Pulmonary artery endothelial cell (primary cell): ENCODE measurements at places on chromosomes 16 and 17.
A peak's percentile ranks its signal among the peaks of the same experiment; 100 is the strongest.

DNA sequence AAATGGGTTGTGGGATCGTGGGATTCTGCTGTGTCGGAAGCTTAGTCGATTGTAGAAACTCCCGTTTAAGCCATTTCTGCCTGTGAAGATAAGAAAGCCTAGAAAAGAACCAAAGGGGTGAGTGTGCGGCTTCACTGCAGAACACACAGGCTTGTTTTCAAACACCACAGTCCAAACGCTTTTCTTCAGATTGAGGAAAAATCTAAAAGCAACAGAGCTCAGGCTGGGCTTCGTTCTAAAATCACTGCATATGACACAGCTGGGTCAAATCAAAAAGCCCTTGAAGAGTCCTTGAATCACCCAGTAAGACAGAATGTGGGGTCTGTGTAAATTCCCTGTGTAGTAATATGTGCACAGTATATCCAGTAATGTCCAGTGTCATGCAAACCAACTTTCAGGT, 25.7 kb downstream of the NUBP1 start:
- no peak for DNase-seq

GRCh38 chr16:56425439-56425832, at the start of gene AMFR:
AMFR (minus strand) TSS chr16:56425545; CDS start chr16:56425327, 218 bp downstream.
- DNase-seq: peak; percentile 41

GRCh38 chr17:55750750-55751657, at the start of gene PCTP:
PCTP (plus strand) TSS chr17:55751051; CDS start chr17:55751104, 53 bp downstream.
- peak; percentile 47 for DNase-seq

- no peak for DNase-seq
These were observed 13.8 kb upstream of the SLC5A10 start for GRCh38 chr17:18937981-18938691.

- DNase-seq: no peak
These were observed 11.8 kb downstream of the SREBF1 start for GRCh38 chr17:17824783-17825614.

DNA sequence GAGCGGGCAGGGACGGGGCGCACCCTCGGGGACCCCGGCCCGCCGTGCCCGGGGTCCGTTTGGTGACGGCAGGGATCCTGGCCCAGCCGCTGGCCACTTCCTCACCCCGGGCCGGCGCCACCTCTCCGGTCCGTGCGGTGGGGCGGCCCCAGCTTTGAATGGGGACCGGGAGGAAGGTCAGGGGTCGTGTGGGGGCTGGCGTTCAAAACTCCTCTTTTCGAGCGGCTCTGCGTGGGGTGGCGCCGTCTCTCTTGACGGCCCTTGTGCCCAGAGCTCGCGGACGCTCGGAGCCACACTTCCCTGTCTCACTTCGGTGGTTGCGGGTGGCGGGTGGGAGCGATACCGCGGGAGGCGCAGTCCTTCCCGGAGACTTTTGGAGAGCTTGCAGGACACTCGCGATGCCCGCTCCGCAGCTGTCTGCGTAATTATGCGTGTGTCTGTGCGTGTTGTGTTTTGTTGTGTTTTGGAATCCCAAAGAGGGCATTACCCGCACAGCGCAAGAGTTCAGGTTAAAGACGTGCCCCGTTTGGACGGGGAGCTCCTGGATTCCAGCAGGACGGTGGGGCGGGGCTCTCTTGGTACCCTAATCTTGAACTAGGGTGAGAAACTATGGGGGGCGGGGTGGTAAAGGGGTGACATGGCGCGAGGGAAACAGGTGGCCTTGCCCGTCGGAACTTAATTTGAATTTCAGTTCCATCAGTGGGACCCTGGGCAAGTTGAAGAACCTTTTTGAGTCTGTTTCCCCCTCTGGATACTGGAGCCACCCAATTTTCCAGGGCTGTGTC, 637 bp downstream of the PLCG2 start:
- DNase-seq: no peak

DNA sequence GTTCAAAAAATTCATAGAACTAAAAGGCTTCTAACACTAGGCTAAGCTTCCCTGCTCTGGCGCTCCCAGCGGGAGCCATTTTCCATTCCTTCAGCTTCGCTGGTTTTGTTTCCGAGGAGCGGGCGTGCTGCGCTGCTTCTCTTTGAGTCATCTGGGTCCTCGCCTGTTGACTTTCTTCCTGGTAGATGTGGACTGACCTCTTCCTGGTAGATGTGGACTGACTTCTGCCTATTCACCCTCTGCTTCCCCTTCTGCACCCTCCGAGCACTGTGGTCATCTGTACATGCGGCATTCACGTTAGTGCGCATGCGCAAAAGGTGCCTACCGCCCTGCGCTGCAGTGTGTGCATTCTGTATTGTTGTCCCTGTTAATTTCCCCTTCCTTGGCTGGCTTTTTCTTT, 40.8 kb upstream of the SEC14L1 start:
- no peak for DNase-seq

DNA sequence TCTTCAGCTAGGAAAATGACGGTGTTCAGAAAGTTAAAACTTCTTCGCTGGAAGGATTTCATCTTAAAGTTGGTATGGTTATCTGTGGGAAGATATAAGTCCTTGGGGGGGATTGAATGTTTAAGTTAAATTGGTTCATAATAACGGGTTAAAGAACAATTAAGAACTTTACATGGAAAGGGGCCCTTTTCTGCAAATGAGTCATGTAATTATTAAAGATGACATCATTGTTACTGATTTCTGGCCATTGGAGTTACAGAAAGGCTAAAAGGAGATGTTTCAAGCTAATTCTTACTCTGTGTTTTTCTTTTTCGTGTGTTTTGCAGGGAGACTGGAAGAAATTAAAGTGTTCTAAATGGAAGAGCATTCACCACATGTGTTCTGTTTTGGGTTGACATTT, 20.6 kb upstream of the ABCA3 start:
- no peak for DNase-seq

DNA sequence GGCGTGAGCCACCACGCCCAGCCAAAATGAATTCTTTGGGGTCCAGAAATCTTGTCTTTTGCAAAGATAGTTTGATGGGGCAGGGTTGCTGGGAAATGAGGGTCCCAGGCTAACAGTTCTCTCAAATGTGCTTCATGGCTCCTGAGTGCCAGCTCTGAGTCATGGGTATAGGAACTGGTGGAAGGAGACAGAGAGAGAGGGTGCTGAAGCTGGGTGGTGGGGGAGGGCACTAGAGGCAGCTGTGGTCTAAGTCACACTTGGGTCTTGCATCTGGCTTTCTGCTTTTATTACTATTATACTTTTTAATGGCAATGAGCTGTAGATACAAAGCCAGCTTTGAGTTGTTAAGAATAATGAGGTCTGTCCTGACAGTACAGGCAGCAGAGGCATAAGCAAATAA, 54.6 kb downstream of the PRKCA start:
- DNase-seq: no peak

GRCh38 chr17:66248285-66248684, 19.1 kb upstream of the APOH start:
- DNase-seq: no peak

GRCh38 chr17:31690151-31690551, 168.9 kb downstream of the COPRS start:
- no peak for DNase-seq

- no peak for DNase-seq
These were observed 98.5 kb downstream of the TNFRSF13B start for GRCh38 chr17:16873174-16874035.

DNA sequence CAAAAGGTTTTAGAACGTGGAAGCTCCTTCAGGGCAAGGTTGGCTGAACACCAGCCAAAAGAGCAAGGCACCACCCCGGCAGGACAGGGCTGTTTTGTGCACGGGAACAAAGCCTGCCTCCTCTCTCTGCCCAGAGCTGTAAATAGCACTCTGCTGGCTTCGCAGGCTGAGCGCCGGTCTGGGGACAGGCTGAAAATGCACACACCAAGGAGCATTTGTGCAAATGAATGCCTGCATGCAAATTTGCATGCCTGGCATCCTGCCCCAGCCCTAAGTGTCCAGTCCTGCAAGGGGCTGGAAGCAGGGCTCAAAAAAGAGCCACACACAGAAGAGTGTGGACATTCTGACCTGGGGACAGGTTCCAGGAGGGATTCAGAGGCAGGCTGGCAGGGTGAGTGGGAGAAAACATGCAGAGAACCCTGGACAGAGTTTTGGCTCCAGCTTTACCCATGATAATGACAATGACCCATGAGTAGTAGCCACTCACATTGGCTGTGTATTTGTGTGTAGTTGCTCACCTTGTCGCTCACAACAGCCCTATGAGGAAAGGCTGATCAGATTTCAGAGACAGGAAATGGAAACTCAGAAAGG, 11.7 kb downstream of the ABAT start:
- DNase-seq: no peak

- no peak for DNase-seq
These were observed 104.0 kb upstream of the CCL2 start for GRCh38 chr17:34151102-34151501.

GRCh38 chr17:75067856-75068255, 19.9 kb upstream of the SLC16A5 start:
- no peak for DNase-seq
